ENCODE measurements at places on chromosomes 16 and 17.

GRCh38 chr17:27663936-27664605 lies 33.1 kb downstream of the LGALS9 start:
- no peak for DNase-seq

- peak; percentile 40 for DNase-seq
These were observed 10.8 kb upstream of the SLC46A1 start for GRCh38 chr17:28416703-28417311.

- no peak for DNase-seq
These were observed 10.7 kb upstream of the KRT28 start for GRCh38 chr17:40810494-40810893.

DNA sequence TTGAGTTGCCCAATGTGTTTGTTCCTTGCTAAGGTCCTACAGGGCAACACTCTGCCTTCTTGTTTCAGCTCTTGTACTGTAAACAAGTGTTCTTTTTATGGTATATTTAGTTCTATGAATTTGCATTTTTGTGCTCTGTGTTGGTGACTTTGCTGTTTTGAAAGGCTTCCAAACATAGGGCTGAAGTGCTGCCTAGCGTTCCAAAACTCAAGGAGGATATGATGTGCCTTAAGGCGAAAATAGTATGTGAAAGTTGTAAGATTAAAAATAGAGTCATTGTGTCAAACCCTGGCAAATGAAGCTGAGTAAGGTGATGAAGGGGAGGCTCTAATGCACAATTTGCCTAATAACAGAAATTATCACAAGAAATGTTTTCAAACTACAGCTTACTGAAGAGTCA lies 372.7 kb upstream of the TOM1L1 start:
- DNase-seq = no peak

All from SHP77 treated with DMSO at 0.1 percent for 48 hours (cell line).